Left ventricle myocardium superior (tissue), 1 donor: ENCODE measurements at places on chromosomes 6 and 20. TPM values are rescaled to one million over a fixed set of nuclear protein-coding genes. Genes with fewer than 3 reads are reported as not detected.

CTSZ gene
- 129 TPM for total RNA-seq

GABRR1 gene
- total RNA-seq: not detected

HMGN4 gene
- total RNA-seq: 25.3 TPM

JARID2 gene
- total RNA-seq: 10.2 TPM

MYO6 gene
- 5.5 TPM for total RNA-seq

GSTA2 gene
- not detected for total RNA-seq

DEFB124 gene
- total RNA-seq: not detected

ESR1 gene
- total RNA-seq: 1.3 TPM

JPH2 gene
- 182 TPM for total RNA-seq

XRN2 gene
- 35.6 TPM for total RNA-seq

LY6G6C gene
- total RNA-seq: not detected

RPP40 gene
- total RNA-seq: 2.4 TPM

DNA sequence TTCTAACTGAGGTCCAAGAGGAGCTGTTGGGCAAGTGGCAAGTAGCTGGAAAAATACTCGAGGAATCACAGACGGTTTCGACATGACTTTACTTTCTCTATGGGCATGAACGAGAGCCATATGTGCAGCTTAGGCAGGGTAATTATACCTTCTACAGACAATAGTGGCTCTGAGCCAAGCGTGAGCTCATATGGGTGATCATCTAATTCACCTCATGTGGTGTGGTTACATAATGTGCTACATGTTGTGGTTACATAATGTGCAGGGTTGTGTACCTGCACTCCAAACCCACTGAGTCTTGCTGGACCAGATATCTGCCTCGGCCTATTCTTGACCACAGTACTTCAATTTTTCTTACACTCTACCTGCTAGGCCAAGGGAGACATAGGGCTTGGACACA is 771.7 kb upstream of the EYS start:
- DNase-seq: no peak

DNA sequence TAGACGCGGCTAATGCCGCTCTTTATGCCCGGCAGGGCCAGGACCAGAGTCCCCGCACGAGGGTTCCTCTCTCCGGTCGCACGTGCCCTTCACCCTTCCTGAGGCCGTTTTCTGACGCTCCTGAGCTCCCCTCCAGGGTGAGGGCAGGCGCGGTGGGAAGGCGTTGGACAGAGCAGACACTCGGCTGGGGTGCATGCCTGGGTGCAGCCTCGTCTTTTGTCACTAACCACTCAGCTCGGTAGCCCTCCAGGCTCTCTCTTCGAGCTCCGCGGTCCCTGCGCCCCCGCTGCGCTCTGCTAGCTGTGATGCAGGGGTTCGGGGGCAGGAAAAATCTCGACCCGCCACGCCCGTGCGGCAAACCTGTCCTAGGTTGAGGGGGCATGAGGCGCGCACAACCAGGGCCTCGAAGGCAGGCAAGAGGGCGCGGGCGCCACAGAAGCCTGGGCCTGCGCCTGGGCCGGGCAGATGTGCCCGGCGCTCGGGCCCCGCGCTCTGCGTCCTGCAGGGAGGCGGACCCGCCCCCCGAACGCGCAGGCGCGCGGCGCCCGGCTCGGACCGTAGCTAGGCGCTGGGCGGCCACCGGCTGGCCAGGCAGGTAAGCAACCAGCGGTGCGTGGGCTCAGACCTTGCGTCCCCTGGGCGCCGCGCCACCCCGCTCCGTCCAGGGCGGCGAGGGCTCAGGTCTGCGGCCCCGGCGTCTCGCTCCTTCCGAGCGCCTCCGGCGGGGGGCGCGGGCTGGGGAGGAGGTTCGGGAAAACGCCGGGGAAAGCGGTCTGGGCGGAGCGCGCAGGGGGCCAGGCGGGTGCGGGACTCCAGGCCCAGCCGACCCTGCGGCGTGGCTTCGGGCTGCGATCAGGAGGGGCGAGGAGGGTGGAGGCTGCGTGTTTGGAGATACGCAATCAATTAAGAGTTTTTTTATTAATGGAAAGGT is at the start of gene L3MBTL1:
Gene L3MBTL1, plus strand, starts transcription at position 548 of the 931 bp plus-strand sequence. CDS start 5,807 bp downstream, outside the sequence.
- peak; percentile 73 for DNase-seq

GRCh38 chr6:28941684-28942448 is 18.1 kb upstream of the TRIM27 start:
- no peak for DNase-seq

GRCh38 chr20:54346276-54346675 is 129.1 kb upstream of the DOK5 start:
- no peak for DNase-seq

GRCh38 chr6:137424251-137424650 is 69.9 kb downstream of the OLIG3 start:
- DNase-seq: no peak

- no peak for DNase-seq
Measured at GRCh38 chr20:408843-409696, 971 bp downstream of the RBCK1 start.

GRCh38 chr6:136123468-136123867 is 126.6 kb downstream of the MTFR2 start:
- DNase-seq: no peak

DNA sequence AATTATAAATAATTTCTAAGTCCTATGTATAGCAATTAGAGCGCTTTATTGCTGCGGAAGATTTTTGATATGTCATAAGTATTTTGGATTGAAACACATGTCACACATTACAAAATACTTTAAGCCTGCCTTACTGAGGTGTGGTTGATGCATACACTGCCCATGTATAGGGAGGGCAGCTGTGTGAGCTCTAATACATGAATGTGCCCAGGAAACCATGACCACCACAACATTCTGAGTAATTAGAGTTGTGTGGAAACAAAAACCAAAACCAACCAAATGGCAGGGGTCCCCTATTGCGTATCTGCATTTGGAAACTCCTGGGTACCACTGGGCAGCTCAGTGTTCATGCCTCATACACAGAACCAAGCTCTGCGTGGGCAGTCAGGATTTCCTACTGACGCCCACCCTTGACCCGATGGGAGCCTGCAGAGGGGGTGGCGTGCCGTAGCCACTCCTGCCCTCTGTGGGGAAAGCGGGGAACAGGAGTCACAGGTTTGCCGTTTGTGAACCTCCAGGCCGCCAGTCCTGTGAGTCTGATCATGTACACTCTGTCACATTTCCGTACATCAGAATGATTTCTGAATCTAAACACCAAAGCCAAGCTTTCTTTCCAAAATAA is 50.9 kb upstream of the PDE10A start:
- DNase-seq: no peak

DNA sequence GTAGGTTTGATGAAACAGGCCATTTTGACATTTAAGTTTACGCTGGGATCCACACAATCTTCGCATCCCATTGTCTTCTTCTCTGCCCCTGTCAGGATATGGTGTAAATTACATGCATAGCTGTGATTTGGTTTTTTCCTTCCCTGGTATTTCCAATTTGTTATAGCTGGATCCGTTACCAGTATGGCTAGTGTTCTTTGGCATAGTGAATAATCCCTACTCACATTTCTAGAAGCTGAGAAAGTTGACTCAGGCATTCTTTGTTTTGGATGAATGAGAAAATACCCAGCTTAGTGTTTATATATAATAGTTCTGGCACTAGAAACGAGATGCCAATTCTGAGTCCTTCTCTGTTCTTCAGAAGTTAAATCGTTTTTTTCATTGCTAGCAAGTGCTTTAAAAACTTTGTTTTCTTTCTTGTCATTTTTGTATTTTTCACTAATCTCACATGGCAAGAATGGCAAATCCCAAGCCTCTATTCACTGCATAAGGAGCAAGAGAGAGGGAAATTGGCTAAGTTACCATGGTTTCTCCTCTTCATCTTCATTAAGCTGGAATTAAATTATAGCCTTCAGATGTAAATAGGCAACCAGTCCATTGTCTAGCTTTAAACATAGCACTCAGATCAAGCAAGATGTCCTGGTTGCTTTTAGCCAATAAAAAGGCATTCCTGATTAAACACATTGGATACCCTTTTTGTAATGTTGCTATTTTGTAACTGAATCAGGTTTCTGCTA is 91.9 kb upstream of the LAMP5 start:
- DNase-seq: no peak

- DNase-seq: no peak
Measured at GRCh38 chr6:82057846-82058554, 189.5 kb downstream of the IBTK start.

DNA sequence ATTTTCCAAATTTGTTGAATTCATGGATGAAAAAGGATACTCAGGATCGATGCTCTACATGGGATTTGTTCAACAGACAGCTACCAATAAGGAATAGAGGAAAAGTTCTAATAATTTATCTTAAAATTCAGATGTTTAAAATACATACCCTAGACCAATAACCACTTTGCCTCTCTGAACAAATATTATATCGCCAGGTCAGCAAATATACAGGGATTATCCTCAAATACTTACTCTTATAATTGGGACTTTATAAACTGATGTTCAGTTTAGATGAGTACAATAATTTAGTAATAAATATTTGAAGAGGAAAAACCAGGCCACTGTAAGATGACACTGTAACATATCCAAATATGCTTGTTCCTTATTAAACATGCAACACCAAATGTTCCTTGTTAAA is 268.7 kb downstream of the DOK5 start:
- no peak for DNase-seq

DNA sequence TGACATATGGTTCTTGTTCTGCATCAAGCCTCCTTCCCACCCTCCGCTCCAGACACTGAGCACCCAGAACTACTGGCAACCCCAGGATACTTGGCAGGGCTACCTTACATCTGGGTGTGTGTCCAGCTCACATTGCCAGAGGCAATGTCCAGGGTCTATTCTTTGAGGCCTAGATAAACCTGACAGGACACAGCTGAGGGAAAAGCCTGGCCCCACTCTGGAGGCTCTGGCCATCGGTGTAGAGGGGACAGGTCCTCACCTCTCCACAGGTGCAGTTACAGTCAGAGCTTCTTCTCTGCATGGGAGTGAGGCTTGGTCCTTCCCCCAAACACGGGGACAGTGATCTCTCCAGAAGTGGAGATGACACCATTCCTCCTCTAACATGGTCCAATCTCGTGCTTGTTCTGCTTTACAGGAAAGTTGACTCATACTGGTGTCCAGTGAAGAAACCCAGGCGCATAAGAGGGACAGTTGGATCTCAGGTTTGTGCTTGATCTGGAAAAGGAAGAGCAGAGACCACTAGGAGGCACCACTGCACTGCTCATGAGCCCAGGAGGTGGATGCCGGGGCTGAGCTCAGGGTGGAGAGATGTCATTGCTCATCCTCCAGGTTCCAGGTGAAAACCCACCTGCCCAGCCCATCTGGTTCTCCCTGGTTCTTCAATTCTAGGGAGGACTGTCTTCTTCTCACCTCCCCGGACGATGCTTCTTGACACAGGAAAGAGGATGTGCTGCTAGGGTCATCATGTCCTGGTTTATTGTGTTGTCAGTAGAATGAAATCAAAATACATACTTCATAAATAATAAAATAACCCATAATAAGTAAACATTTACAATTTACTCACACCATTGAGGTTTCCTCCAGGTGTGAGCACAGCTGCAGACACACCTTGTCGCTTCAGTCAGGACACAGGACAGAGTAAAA is 14.7 kb downstream of the HLA-F start:
- DNase-seq: peak; percentile 55

DNA sequence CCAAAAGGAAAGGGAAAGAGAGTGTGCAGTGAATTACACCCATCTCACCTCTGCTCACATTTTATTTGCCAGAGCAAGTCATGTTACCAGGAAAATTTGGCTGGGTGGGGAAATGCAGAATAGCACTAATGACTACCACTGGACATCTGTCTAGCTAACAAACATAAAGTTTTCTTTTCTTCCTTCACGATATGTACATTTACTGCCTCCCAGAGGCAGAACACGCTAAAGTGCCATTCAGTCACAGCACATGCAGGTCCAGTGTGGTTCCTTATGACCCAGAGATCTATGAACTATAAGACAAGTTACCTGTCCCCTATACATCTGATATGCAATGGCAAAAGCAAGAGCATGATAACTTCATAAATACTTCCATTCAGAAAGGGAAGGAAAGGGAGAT is 194.1 kb downstream of the OGFRL1 start:
- no peak for DNase-seq

GRCh38 chr6:104625536-104625935 is 234.2 kb downstream of the HACE1 start:
- no peak for DNase-seq

- no peak for DNase-seq
Measured at GRCh38 chr6:163529605-163530004, 115.1 kb downstream of the QKI start.

GRCh38 chr20:51176876-51177275 is 154.0 kb upstream of the KCNG1 start:
- DNase-seq: no peak

DNA sequence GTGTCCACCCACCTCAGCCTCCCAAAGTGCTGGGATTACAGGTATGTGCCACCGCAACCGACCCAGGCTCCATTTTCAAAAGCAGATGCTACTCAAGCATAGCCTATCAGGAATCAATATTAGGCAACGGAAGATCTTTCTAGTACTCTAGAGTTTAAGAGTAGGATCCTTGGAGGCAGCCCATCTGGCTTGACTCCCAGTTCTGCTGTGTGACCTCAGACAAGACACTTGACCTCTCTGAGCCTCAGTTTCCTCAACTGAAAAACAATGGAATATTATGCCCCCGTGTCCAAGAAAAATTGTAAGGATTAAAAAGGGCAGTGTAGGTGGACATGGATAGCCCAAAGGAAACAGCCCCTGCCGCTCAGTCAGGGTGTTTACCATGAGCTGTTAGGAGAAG is 14.5 kb downstream of the ADA start:
- DNase-seq: no peak

GRCh38 chr6:75431379-75431778 is 62.2 kb downstream of the FILIP1 start:
- peak; percentile 41 for DNase-seq

GRCh38 chr20:39268981-39269461 is 306.9 kb downstream of the DHX35 start:
- DNase-seq: peak; percentile 76

DNA sequence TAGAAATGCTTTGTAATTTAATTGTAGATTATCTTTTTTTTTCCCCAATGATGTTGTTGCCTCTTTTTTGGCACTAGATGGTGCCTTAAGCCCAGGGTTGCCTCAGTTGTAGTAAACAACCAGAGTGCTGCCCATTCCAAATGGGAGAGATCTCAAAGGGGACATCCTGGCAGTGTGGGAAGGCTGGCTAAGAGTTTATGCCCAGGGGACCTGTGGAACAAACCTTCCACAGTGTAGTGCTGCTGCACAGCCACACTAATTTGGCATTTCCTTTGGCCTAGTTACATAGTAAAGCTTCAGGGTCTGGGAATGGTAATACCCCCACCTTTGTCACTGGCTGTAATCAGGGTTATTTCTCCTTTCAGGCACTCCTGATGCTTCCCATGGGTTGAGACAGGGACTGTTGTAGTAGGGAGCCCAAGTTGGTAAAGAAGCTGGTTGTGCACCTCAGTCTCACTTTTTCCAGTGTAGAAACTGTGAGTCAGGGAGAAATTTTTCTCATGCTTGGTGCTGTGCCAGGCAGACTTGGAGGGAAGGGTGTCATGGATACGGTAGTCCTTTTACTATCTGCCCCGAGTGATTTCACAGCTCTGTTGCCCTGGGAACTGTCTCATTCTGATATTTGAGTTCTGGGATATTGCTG is 177.8 kb upstream of the ECI2 start:
- DNase-seq: no peak

DNA sequence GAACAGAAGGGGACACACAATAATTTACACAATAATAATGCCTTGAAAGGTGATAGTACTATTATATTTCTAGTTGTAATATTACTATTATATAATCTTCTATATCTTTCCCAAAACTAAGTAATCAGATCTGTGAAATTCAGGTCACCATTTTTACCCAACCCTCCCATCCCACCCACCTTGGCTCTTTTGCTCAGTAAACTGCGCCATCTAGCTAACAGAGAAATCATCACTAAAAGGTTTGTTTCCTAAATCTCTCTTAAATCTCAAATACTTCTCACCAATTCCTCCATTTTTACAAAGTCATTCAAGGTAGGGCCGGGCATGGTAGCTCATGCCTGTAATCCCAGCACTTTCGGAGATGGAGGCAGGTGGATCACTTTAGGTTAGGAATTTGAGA is 83.4 kb downstream of the CDK19 start:
- no peak for DNase-seq
